ENCODE measurements at places on chromosomes 11 and 22.

GRCh38 chr11:94948070-94948617 is 25.2 kb downstream of the CWC15 start:
- DNase-seq, result no peak

GRCh38 chr11:540583-541432 is 3.5 kb downstream of the LRRC56 start:
- DNase-seq, result no peak

- no peak for DNase-seq
Observed at GRCh38 chr22:32752816-32753520, 48.5 kb upstream of the TIMP3 start.

- peak; percentile 57 for DNase-seq
Observed at GRCh38 chr11:99739464-99740089, 718.8 kb downstream of the CNTN5 start.

DNA sequence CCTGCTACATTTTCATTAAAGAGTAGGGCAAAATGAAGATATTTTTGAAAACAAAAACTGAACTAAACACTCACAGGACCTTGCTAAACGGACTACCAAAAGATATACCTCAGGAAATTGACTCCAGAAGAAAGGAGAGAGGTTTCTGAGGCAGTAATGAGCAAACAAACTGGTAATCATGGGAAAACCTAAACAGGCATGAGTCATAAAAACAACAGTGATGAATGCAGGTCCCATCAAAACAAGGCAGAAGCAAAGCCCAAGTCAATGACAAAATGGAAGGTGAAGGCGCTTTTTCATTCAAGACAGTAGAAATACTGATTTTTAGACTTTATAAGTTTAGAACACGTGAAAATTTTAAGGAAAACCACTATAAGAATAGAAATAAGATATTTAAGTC is 104.5 kb downstream of the EFCAB6 start:
- no peak for DNase-seq

- DNase-seq, result peak; percentile 18
Observed at GRCh38 chr11:66190786-66191185, 77.7 kb upstream of the RAB1B start.

- no peak for DNase-seq
Observed at GRCh38 chr11:134346101-134346975, 14.6 kb downstream of the GLB1L2 start.

DNA sequence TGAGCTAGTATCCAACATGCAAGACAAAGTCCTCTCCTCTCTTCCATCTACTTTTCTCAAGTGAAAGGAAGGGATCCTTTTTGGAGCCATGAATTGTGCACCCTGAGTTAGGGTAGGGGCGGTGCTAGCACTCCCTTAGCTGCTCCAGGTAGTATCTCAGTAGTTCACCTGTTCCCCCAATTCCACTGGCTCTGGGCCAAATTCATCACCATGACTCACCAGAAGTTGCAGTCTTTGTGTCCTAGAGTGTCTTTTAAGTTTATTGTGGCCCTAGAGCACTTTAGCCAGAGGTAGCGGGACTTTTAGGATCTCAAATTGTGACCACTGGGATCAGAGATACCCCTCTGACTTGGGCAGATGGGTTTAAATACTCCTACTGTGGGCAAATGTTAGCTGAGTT is 398.6 kb upstream of the ANO5 start:
- DNase-seq, result no peak

DNA sequence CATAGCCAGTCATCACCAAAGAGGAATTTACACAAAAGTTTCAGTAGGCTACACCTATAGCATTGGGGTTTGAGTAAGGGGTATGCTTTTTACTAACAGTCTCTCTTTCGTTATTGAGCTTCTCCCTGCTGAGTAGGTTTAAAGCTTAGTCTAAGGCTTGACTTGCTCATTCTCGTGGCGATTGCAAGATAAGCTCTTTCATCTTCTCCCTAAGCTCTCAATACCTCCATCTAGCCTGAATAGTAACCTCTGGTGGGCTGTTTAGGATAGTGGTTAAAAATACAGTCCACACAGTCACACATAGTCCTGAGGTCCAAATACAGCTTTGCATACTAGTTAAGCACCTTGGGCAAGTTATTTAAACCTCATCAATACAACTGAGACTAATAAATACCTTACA is 65.6 kb downstream of the IMMP1L start:
- no peak for DNase-seq

- DNase-seq, result no peak
Observed at GRCh38 chr11:121141066-121141465, 40.0 kb downstream of the TECTA start.

DNA sequence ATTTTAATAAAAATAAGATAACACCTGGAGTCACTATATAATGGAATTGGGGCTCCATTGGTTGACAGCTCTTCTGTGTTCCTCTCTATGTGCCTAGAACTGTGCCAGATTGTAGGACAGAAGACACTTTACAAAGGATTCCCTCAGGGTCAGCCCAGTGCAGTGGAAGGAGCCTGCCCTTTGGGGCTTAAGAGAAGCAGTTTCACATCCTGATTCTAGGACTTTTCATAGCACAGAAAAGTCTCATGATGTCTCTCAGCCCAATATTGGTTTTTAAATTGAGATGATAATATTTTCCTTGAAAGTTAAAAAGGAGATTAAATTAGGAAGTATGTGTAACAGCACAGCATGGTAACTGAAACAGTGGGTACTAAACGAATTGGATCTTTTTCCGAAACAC is 7.1 kb downstream of the PLAAT4 start:
- no peak for DNase-seq

- no peak for DNase-seq
Observed at GRCh38 chr11:86292912-86293616, 9.0 kb upstream of the HIKESHI start.

DNA sequence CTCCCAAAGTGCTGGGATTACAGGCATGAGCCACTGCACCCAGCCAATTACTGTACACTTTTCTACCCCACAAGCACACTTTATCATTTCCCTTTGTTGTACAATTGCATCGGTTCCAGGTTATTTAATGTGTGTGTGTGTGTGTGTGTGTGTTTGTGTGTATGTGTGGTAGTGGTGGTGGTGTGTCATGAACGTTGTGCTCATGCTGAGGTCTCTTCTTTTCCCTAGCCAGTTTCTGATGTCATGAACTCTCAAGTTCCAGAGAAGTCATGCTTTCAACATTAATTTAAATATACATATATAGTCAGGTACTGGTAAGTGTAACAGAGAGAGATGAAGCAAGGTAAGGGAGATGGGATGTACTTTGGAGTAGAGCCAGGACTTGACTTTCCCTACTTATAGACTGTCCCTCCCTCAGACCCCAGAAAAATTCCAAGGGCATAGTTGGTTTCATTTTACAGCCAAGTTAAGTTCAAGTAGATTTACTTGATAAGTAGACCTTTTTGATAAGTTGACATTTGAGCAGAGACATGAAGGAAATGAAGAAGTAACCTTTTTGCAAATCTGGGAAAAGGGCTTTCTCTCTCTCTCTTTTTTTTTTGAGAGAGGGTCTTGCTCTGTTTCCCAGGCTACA is 42.7 kb downstream of the WEE1 start:
- no peak for DNase-seq

GRCh38 chr11:111963931-111964340 is 26.8 kb downstream of the DIXDC1 start:
- no peak for DNase-seq

- DNase-seq, result no peak
Observed at GRCh38 chr11:124930799-124931198, 5.0 kb downstream of the HEPACAM start.

GRCh38 chr11:74139151-74139918 is 31.5 kb downstream of the C2CD3 start:
- no peak for DNase-seq

DNA sequence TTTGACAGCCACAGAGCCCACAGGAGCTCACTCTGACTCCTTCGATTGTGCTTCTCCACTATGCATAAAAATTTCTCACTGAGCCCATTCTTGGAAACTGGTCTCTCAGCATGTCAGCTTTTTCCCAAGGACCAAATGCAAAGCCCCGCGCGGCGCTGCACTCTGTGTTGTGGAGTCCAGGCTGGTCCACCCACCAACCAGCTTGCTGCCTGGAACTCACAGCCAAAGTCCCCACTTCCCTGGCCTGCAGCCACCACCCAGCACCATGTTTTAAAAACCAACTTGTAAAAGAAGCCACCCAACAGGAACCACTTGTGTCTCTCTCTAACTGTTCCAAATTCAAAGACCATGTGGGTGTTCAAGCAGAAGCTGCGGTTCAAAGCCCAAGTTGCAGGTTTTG is 124.4 kb downstream of the SPATA19 start:
- no peak for DNase-seq

- no peak for DNase-seq
Observed at GRCh38 chr11:7889985-7890384, 41.1 kb downstream of the OR10A6 start.

- DNase-seq, result no peak
Observed at GRCh38 chr11:2314136-2314524, 12.3 kb downstream of the TSPAN32 start.

DNA sequence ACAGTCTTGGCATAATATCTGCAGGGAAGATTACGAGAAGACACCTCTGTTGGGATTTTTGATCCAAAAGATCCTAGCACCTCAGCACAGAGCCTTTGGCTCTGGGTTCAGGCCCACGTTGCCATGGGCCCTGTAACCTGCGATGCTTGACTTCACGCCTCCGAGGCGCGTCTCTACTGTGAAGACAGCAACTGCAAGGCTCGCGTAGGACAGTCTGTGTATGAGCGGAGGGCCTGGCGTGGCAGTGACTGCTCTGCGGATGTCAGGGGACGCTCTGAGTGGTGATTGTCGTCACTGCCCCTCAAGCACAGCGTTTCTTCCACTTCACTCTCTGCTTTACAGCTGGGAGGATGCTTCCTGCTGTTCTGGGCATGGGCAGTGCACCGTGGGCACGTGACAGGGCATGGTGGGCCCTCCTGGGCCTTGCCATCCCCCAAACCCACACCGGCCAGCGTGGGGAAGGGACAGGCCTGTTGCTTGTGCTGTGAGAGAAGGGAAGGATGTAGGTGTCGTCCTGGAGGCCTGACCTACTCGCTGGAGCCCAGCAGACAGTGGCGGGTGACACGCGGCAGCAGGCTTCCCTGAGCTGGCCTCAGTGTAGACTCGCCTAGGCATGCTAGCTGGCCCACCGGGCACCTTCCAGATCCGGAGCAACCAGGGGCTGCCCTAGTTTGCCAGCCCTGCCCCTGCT is 26.5 kb downstream of the GLB1L2 start:
- no peak for DNase-seq

- no peak for DNase-seq
Observed at GRCh38 chr11:93870616-93871015, 20.2 kb upstream of the VSTM5 start.

DNA sequence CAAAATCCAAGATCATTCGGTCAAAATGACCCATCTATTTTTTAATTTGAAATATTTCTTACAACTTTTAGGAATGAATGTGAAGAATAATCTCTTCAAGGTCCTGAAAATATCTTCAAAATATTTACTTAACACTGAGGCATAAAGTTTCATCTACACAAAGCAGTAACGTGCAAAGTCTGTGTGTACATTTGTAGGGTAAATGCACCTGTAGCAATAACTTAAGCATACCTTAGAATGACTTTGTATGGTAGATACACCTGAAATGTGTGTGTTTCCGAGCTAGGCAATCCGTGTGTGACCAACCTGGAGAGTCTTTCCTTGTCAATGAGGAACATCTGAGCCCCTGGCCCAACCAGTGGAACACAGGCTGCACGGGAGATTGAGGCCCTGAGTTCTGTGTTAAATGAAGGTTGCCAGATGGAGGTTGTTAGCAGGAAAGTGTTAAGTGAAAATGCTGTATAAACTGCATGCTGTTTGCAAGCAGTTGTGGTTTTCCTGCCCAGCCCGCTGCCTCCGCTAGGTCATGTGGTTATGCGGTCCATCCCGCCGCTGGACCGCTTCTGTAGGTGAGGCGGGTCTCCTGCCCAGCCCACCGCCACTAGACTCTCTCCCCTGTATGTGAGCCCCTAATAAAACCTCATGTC is 7.6 kb upstream of the CTR9 start:
- no peak for DNase-seq

DNA sequence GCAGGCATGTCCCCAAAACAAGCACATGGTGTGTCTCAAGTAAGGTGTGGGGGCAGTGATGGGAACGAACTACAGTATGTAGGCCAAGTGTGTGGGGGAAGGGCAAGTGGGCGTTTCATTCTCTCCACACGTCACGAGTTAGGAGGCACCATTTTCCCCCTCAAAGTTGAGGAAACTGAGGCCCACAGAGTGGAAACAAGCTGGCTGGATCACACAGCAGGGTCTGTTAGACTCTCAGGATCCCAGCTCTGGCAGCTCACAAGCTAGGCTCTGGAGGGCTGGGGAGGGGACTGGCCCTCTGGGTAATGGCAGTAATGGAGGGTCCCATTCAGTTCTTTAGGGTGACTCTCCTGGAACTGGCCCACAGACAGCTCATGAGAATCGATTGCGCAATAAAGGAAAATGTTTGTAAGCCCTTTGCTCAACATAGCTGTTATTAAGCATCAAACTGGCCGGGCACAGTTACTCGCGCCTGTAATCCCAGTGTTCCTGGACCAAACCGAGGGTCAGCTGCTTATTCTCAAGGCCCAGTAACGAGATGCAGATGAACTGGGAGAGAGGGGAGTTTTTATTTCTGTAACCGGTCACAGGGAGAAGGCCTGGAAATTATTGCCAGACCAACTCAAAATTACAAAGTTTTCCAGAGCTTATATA is 24.1 kb upstream of the TUB start:
- DNase-seq, result no peak

DNA sequence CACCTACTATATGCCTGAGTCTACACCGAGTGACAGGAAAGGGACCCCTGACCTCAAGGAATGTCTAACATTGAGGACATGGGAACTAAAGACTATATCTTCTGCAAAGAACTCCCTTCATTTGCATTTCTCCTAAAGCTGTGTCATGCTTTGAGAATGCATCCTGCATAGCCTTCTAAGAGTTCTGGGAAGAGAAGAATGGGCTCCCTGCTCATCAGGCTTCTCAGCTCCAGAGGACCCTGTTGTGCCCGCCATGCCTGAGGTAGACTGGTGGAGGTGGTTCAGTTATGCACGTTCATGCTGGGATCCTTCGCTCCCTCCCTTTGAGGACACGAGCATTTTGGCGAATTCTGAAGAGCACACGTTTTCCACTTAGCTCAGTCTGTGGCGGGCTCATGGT is 63.3 kb downstream of the GRIK4 start:
- DNase-seq, result no peak

All from retina (tissue), 1 donor.